Activated naive CD8-positive, alpha-beta T cell treated with anti-CD3 and anti-CD28 coated beads, Interleukin-2, amount 50 U/mL, for 24 hours (primary cell): ENCODE measurements at places on chromosomes 7 and 10.

- peaks cover 10% of the 10 kb centered on the region for H3K4me1 ChIP-seq
- H3K36me3 ChIP-seq = no peaks in the 10 kb centered on the region
- H3K27ac ChIP-seq = no peak overlapping the region
- no peak overlapping the region for H3K4me3 ChIP-seq
- H3K27me3 ChIP-seq = peaks cover 66% of the 10 kb centered on the region
These were observed 3.4 kb downstream of the INHBA start for GRCh38 chr7:41699516-41699915.

DNA sequence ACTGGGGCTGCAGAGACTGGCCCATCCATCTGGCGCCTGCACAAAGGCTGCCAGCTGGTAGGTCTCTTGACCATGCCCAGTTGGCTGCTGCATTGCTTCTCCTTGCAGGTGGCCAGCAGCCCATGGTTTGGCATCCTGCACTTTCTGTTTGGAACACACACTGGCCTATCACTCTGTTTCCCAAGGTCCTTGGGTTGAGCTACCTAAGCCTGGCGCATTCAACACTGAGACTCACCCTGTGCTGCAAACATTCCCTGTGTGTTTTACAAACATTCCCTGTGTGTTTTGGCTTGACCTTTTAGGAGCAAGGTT is 55.5 kb downstream of the TACR2 start:
- H3K4me1 ChIP-seq = peaks cover 40% of the 10 kb centered on the region
- no peak overlapping the region for H3K4me3 ChIP-seq
- no peaks in the 10 kb centered on the region for H3K27me3 ChIP-seq
- no peak overlapping the region for H3K27ac ChIP-seq
- H3K36me3 ChIP-seq = peaks cover 32% of the 10 kb centered on the region

DNA sequence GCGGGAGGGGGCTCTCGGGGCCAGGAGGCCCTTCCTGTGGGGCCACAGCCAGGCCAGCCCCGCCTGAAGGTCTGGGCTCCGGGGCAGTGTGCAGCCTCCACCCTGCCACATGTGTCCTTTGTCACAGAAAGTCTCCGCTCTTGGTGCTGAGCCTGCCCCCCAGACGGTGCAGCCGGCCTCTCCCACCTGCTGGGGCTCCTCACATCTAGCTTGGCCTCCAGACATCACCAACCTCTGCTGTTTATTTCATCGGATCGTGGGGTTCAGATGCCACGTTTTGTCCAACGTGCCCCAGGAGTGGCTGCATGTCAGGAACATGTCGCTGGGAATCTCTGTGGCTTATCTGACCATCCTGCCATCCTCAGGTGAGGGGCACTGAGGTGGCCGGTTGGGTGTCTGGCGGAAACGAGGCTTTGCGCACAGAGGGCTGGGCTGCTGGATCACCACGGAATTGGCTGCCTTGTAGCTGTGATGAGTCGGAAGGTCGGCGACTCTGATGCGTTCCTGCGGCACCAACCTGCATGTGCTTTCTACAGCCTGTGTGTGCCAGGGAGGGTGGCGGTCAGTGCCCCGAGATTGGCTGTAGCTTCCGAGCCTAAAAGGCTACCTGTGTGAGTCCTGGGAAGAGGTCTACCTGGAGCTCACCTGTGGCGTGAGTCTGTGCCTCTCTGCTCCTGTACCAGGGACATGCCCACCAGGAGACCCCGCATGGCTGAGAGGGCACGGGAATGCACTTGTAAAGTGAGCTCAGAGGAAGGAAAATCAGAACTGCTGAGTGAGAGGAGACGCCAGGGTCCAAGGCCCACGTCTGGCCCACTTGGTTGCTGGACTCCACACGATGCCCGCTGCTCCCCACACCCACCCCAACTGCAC is 316.4 kb downstream of the DNAJB6 start:
- no peaks in the 10 kb centered on the region for H3K27me3 ChIP-seq

DNA sequence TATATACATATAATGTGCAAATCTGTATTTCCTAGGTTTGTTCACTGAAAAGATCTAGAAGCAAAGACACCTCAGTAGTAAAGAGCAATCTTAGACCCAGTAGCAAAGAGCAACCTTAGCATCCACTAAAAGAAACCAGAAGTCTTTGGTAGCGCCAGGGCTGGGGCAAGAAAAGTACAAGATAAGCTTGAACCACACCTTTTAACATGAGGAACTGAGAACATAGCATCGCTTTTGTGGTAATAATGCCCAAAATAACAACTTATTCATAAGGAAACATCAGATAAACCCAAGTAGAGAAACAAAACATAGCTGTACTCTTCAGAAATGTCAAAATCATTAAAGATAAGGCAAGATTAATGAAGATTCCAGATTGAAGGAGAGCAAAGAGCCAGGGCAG is 173.4 kb downstream of the IMMP2L start:
- no peak overlapping the region for H3K4me3 ChIP-seq
- no peak for DNase-seq
- no peaks in the 10 kb centered on the region for H3K27me3 ChIP-seq

DNA sequence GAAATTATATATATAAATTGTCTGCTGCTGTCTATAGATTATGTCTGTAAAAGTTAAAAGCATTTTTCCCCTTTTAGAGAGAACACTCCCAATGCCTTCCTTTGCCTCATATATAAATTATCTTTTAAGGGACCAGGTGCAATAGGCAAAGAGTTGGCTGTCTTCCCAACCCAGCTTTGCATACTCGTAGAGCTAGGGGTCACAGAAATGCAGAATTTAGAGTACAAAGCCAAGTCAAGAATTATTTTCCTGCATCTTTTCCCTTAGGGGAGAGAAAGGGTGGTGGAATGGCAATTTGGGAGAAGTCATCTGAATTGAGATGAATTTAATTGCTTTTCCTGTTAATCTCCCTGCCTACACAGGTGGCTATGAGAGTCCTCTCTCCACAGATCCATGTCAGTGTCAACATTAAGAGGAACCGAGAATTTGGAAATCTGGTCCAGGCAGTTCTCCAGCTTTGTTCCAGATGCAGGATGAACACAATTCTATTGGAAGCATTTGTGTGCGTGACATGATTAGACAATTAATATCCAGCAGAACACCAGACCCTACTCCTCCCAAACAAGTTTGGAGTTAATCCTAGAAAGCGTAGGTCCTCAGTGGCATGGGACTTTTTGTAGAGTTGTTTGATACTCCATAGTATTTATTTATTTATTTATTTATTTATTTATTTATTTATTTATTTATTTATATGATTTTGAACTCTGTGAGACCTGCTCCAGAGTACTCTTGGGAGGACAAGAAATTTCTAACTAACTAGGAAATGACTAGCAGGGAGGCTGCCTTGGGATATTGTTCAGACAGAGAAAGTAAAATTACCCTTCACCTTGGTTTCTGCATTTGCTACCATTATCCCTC is 80.3 kb upstream of the SKAP2 start:
- DNase-seq = no peak
- H3K4me1 ChIP-seq = no peaks in the 10 kb centered on the region
- no peaks in the 10 kb centered on the region for H3K36me3 ChIP-seq
- no peak overlapping the region for H3K27ac ChIP-seq

DNA sequence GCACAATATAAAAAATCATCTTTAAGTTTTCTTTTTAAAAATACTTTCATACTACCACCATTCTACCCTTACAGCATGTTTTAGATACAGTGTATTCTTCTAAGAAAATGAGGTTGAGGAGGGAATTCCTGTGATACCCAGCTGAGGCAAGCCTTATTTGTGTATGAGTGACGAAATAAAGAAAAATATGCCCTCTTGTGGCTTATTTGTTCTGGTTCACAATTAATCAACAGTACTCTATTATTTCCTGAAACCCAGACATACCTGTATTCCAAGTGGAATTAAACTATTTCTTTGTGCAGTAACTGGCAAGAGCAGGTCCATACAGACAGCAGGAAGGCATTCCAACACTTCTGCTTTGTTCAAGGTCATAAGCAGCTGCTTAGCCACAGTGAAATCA is 4.5 kb upstream of the SEMA3D start:
- H3K36me3 ChIP-seq = no peaks in the 10 kb centered on the region
- no peak overlapping the region for H3K27ac ChIP-seq
- peaks cover 2% of the 10 kb centered on the region for H3K4me1 ChIP-seq
- peaks cover 14% of the 10 kb centered on the region for H3K27me3 ChIP-seq
- H3K4me3 ChIP-seq = no peak overlapping the region

GRCh38 chr7:16929146-16929762 is 47.5 kb upstream of the AGR3 start:
- H3K27ac ChIP-seq = no peak overlapping the region
- DNase-seq = no peak
- H3K27me3 ChIP-seq = peaks cover 3% of the 10 kb centered on the region
- no peaks in the 10 kb centered on the region for H3K36me3 ChIP-seq
- H3K4me3 ChIP-seq = no peak overlapping the region
- H3K4me1 ChIP-seq = peaks cover 33% of the 10 kb centered on the region

DNA sequence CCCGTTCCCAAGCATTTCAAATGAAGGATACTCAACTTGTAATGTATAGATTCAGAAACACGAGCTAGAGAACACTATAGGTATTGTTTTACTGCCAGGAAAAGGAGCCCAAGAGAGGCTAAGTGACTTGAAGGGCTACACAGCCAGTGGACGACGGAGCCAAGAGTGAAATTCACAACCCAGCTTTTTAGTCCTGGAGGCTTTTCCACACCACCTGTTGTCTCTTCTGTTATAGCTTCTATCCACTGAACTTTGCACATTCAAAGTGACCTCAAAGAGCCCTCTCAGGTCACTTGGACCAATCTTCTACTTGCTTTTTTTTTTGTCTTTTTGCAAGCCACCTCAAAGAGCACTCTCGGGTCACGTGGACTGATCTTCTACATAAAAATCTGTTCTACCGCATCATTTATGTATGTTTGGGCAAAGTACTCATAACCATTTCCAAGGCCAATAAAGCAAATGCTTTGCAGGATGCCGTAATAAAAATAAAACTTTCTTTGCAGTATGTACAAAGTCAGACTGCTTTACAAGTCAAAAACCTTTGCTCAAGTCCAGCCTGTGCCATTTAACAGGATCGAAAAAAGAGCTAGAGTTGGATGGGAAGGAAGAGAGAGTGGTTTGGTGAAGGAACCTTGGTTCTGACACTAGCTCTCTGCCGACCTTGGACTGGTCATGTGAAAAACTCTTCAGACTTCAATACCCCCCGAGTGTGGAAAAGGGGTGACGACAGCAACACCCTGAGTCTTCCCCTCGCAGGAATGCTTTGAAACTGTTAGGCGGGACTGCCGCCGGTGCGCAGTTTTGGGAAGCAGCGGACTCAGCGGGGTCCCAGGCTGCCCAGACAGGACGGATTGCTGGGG is 821 bp downstream of the SLC35B4 start:
- H3K36me3 ChIP-seq = peaks cover 3% of the 10 kb centered on the region
- H3K27ac ChIP-seq = peak overlapping the region; percentile 70
- H3K27me3 ChIP-seq = no peaks in the 10 kb centered on the region
- peak overlapping the region; percentile 84 for H3K4me3 ChIP-seq
- peaks cover 25% of the 10 kb centered on the region for H3K4me1 ChIP-seq

DNA sequence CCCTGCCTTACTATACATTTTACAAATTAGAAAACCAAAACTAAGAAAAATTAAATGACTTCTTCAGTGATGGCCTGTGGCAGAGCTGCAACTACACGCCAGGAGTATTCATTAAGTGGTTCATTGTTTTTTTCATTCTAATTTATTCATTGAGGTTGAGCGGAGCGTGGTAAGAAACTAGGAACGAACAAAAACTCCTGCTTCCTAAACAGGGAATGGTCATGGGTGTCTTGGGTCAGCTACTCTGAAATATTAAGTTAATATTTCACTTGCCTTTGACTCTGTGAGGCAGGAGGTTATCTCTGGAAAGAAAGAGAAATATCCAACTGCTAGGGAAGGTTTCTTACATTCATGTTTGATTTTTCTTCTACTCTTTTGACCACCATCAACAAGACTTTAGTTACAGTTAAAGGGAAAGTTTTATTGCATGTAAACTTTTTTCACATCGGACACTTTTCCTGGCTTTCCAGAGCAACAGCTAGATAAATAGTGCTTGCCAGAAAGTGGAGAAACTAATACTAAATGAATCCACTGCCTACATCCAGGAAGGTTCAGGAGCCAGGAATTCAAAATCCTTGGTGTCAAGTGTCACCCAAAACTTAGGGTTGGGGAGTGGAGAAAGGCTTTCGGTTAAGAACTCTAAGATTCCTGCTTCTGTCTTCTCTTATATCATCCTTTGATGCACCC is 896 bp upstream of the GNG11 start:
- peaks cover 43% of the 10 kb centered on the region for H3K27me3 ChIP-seq
- DNase-seq = no peak
- H3K27ac ChIP-seq = no peak overlapping the region
- no peak overlapping the region for H3K4me3 ChIP-seq
- H3K36me3 ChIP-seq = no peaks in the 10 kb centered on the region

- H3K27me3 ChIP-seq = no peaks in the 10 kb centered on the region
- no peak overlapping the region for H3K4me3 ChIP-seq
- no peaks in the 10 kb centered on the region for H3K36me3 ChIP-seq
- H3K4me1 ChIP-seq = no peaks in the 10 kb centered on the region
- H3K27ac ChIP-seq = no peak overlapping the region
- no peak for DNase-seq
These were observed 134.6 kb upstream of the NPSR1 start for GRCh38 chr7:34523226-34523918.

- H3K36me3 ChIP-seq = peaks cover 7% of the 10 kb centered on the region
- H3K4me3 ChIP-seq = no peak overlapping the region
- peak overlapping the region; percentile 81 for H3K27ac ChIP-seq
- no peaks in the 10 kb centered on the region for H3K27me3 ChIP-seq
- no peak for DNase-seq
These were observed 10.4 kb upstream of the AOAH start for GRCh38 chr7:36734731-36735130.

GRCh38 chr10:113441220-113441619 is 111.6 kb upstream of the HABP2 start:
- no peak overlapping the region for H3K4me3 ChIP-seq
- no peaks in the 10 kb centered on the region for H3K27me3 ChIP-seq
- DNase-seq = no peak
- no peak overlapping the region for H3K27ac ChIP-seq
- no peaks in the 10 kb centered on the region for H3K36me3 ChIP-seq

DNA sequence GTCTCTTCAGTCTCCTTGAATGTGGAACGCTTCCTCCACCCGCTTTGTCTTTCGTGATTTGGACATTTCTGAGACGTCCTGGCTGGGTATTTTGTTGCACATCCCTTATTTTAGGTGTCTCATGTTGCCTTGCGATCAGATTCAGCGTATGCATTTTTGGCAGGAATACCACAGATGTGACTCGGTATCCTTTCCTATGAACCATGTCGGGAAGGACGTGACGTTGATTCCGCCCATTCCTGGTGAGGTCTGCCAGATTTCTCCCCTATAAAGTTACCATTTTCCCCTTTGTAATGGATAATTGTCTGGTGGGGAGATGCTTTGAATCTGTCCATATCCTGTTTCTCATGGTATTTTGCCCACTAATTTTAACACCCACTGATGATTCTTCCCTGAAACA is 49.6 kb downstream of the RBM17 start:
- no peak overlapping the region for H3K4me3 ChIP-seq
- peaks cover 81% of the 10 kb centered on the region for H3K4me1 ChIP-seq
- H3K27ac ChIP-seq = no peak overlapping the region
- no peak for DNase-seq
- peaks cover 8% of the 10 kb centered on the region for H3K27me3 ChIP-seq
- no peaks in the 10 kb centered on the region for H3K36me3 ChIP-seq

- no peak overlapping the region for H3K27ac ChIP-seq
- H3K27me3 ChIP-seq = no peaks in the 10 kb centered on the region
- H3K4me1 ChIP-seq = peaks cover 18% of the 10 kb centered on the region
- no peak overlapping the region for H3K4me3 ChIP-seq
- H3K36me3 ChIP-seq = peaks cover 6% of the 10 kb centered on the region
These were observed 80.0 kb downstream of the ZNF277 start for GRCh38 chr7:112286250-112287086.

GRCh38 chr7:75958802-75959543 is 35.4 kb downstream of the TMEM120A start:
- no peaks in the 10 kb centered on the region for H3K4me1 ChIP-seq
- H3K27me3 ChIP-seq = no peaks in the 10 kb centered on the region
- no peak for DNase-seq
- H3K36me3 ChIP-seq = peaks cover 1% of the 10 kb centered on the region
- H3K4me3 ChIP-seq = no peak overlapping the region
